Foreskin keratinocyte (primary cell): ENCODE measurements at places on chromosomes 3 and 15. TPM values are rescaled to one million over a fixed set of nuclear protein-coding genes. Genes with fewer than 3 reads are reported as not detected.

DNA sequence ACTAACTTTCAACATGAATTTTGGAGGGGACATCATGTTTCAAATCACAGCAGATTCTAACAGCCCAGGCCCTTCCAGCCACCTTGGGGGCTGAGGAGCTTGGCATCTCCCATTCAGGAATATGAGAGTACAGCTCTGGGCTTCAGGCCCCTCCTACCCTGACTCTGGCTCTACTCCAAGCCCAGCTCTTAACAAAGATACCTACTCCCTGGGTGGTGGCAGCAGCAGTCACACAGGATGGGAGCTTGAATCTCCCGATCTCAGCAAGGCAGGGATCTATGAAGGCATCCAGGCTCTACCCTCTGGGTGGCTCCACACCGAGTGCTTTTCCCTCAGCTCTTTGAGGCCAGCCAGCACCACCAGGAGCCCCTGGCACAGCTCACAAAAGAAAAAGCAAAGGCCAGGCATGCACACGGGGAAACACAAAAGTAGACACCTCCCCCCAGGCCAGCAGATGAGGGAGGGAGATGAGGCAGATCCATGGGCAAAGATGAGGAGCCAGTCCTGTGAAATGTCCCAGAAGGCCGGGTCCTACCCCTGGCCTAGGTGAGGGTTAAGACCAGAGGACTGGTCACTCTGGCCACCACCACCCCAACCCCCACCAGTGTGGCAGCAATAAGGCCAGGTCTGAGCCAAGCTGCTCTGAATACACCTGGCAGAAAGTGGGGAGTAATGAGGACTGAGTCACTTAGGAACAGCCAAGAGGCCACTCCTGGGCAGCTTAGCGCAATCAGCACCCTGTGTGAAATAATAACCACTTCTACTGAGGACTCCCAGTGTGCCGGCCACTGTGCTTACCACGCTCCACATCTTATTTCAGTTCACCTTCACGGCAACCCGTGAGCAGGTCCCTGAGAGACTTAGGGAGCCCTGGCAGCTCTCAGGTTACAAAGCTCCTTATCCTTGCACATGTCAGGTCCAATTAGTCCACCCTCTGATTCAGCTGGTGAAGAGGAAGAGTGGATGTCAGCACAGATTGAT lies 24.3 kb downstream of the PLA2G4F start:
- DNase-seq: no peak

- no peak for DNase-seq
Observed at GRCh38 chr3:66483006-66483405, 17.8 kb downstream of the LRIG1 start.

- no peak for DNase-seq
Observed at GRCh38 chr15:49212897-49213296, 42.9 kb downstream of the GALK2 start.

DNA sequence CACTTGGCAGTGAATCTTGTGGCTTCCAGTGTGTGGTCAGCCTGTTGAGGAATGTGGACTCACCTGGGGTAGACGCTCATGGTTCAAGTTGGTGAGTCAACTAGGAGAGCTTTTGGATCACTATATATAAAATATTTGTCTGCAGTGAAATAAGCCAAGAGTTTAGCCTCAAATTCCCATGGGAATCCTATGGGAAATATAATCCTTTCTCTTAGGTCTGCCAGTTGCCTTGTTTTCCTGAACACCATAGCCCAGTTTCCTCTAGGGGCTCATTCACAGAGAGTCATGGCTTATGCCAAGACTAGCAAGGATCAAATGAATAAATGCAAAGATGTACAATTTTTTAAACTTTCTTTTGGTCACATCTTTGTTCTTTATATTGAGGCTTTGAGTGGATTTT lies 100.1 kb upstream of the NPHP3 start:
- DNase-seq: no peak

DNA sequence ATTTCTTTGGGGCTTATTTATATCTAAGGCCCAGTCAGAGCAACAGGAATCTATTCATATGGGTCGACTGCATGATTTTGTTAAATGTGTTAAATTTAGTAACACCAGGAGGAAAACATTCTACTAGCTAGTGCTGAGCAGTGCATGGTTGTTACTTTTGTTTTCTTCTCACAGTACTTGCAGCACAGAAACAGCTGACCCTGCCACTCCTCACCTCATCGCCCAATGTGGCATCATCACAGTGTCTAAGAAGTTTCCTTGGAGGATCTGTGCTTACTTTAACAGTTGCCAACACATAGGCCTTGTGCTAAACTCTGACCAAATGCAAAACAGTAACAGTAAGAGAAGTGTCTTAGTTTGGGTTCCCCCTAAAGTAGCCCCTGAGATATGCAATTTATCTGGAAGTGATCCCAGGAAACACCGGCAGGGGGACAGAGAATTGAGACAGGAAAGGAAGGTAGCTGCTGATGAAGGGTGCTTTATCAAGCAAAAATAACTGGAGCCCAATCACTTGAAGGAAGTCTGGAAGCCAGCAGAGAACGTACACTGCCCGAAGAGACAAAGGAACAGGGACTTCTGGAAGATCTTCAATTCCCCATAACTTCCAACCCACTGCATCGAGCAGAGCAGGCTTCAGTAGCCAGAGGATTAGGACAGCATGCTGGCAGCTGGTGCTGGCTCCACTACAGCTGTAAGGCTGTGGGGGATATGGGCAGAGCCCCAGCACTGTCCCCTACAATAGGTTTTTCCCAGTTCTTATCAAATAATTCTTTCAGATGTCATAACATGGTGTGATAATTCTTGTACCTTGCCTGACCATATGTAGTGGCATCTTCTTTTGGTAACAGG lies 36.0 kb upstream of the ULK4 start:
- no peak for DNase-seq

DNA sequence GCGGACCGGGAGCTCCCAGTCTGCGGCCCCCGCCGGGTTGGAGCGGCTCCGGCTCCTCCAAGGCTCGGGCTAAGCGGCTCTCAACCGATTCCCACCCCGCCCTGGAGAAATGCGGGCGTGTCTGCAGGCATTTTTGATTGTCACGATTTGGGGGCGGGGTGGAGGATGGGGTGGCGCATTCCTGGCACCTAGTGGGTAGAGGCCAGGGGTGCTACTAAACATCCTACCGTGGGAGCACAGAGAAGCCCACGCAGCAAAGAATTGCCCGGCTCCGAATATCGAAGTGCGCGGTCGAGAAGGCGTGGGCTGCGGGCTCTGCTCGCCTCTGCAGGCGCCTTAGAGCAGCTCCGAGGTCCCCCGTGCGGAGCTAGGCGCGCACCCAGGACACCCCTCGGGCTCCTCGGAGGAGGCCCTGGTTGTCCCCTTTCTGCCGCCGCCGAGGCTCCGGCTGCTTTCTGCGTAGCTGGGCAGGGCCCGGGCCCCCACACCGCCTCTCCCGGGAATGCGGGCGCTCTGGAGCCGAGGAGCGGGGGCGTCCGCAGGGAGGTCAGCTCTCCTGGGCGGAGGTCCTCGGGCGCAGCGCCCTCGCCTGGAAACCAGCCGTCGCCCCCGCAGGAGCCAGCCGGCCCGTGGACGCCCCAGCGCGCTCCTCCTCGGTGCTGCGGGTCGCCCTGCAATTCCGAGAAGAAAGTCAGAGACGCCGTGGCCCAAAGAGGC lies 16.5 kb upstream of the LAMP3 start:
- DNase-seq: no peak

DNA sequence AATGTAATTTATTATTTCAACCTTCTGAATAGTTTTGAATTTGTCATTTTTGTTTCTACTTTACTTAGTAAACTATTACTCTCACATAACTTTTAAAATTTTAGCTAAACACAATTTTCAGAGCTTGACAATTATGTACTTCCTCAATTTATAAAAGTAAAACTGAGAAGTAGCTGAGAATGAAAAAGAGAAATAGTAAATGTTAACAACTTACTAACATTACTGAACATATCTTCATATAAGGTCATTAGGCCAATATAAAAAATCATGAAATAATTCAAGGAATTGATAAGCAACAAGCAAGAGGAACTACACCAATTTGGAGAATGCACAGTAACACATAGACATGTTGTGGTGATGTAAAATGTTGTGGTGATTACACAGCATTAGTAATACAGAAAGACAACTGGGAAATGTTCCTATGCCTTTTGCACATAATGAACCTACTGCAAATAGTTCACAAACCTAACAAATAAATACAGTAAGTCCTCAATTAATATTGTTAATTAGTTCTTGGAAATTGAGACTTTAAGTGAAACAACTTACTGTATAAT lies 137.9 kb downstream of the CBLB start:
- no peak for DNase-seq

DNA sequence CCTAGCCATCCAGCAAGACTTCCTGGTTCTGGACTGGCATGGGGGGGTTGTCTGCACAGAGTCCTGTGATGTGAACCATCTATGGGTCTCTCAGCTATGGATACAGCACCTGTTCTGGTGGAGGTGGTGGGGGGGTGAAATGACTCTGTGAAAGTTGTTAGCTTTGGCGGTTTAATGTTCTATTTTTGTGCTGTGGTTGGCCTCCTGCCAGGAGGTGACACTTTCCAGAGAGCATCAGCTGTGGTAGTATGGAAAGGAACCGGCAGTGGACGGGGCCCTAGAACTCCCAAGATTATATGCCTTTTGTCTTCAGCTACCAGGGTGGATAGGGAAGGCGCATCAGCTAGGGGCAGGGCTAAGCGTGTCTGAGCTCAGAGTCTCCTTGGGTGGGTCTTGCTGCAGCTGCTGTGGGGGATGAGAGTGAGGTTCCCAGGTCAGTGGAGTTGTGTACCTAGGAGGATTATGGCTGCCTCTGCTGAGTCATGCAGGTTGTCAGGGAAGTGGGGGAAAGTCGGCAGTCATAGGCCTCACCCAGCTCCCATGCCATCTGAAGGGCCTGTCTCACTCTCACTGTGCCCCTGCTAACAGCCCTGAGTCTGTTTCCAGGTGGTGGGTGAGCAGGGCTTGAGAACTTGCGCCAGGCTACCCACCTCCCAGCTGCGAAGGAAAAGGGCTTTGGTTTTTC lies 7.1 kb upstream of the LARS2 start:
- DNase-seq: peak; percentile 39

GRCh38 chr15:70857562-70858285 lies 3.8 kb upstream of the LARP6 start:
- no peak for DNase-seq

DNA sequence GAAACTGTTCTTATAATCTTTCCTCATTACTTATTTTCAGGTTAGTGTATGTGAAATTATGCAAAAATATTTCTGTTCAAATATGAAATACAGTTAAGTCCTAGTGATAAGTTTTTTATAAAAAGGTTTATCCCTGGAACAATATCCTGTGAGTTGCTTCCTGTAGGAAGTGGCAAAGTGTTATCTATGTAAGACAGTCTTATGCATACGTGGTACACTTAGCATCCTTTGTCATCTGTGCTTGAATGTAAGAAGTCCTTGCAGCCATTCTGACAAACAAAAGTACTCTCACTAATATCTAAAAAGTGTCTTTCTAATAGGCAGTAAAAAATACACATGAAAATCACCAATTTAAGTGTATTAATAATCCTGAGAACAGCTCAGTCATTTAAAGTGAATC lies 372.5 kb upstream of the BCHE start:
- DNase-seq: no peak

GRCh38 chr3:193879864-193880242 lies 256.1 kb upstream of the HES1 start:
- DNase-seq: no peak

Gene PLSCR2
- not detected in 2 replicates for total RNA-seq

Gene PRICKLE2
- total RNA-seq: 6.3 and 8.4 TPM in 2 replicates

Gene PTPN23
- 16.0 and 18.0 TPM in 2 replicates for total RNA-seq

Gene A4GNT
- not detected in 2 replicates for total RNA-seq

Gene DNASE1L3
- total RNA-seq: not detected in 2 replicates

Gene TMEM108
- 0.07 TPM in 1 of 2 replicates, not detected in the other for total RNA-seq

Gene MST1R
- 95.1 and 98.9 TPM in 2 replicates for total RNA-seq

Gene GRK7
- not detected in 2 replicates for total RNA-seq

Gene C3orf85
- not detected in 2 replicates for total RNA-seq

Gene CNTN3
- total RNA-seq: 0.10 TPM in 1 of 2 replicates, not detected in the other
